Mucosa of descending colon (tissue), 3 donors: ENCODE measurements at places on chromosomes 4 and X. TPM values are rescaled to one million over a fixed set of nuclear protein-coding genes. Genes with fewer than 3 reads are reported as not detected.

DNA sequence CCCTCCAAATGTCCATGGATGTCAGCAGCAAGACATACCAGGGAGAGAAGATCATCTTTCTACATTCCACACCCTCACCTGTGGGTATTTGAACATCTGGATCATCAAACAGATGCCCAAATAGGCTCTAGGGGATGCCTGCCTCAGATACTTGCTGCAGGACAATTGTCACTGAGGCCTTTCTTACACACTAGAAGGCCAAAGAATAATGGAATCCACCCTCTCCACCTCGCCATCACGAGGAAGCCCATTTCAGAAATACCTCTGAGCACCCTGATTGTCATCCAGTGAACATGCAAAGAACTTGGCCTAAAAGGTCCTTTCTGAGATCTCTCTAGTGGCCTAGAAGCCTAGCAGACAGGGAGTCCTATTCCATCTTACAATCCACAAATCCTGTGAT, 6.9 kb upstream of the KIAA1210 start:
- DNase-seq, result no peak

- DNase-seq, result no peak
Observed at GRCh38 chr4:37486166-37486565, 200.0 kb downstream of the RELL1 start.

Gene STATH
- not detected for total RNA-seq

Gene FAM50A
- total RNA-seq, result 65.1 TPM

- DNase-seq, result no peak
Observed at GRCh38 chrX:5054852-5055251, 1173.8 kb downstream of the NLGN4X start.

DNA sequence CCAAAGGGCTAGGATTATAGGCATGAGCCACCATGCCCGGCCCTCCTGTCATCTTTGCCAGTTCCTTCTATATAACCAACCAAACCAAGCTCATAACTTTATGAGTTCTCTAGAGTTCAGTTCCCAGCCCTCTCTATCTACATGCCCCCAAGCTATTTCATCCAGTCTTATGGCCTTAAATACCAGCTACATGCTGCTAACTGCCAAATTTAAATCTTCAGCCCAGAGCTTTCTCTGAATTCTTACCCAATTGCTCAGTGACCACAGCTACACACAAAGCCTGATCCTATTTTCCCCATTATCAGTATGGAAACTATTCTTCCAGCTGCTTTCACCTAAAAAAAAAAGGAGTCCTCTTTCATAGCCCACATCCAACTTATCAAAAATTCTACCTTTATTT, 23.1 kb downstream of the TMEM184C start:
- DNase-seq, result no peak

DNA sequence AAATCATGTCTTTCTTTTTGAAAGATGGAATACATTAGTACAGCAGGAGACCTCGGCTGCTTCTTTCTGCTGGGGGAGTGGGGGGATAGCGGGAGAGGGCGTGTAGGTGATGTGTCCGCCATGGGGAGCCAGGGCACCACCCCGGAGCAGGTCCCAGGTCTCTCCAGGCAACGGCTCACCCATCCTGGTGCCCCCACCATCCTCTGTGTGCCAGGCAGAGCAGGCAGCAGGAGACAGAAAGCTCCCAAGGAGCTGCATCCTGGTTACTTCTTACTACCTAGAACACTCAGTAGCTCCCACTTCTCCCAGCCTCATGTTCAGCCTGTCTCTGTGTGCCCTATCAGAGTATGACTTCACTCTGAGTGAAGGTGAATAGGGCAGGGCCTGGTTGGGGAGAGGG, 23.6 kb downstream of the TNIP2 start:
- no peak for DNase-seq

DNA sequence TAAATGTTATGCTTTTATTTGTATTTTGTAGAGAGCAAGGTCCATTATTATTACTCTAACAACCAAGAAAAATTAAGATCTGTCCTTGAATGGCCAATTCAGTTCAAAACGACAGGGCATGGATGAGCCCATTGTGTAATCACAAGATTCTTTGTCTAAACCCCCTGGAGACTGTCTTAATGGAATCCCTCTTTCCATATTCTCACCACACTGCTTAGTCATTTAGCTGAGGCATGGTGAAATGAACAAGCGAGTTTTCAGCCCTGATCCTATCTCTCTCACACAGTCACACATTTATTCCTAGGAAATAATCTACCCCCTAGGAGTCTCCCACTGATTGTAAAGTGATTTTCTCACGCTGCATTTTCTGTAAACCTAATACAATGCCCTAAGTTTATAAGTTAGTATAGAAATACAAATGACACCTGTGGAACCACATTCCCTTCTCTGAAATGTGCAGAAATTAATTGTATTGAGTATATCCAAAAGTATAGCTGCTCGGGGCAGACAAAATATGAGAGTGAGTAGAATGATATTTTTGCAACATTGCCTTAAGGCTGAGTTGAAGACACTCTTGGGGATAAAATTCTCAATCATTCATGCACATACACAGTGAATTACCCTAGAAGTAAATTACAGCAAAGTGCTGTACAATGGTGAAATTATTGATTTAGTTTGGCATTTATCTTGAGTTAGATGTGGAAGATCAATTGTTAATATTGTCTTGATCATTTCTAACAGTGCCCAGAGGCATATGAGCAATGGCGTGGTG, 119.7 kb upstream of the PCDH7 start:
- DNase-seq, result no peak

DNA sequence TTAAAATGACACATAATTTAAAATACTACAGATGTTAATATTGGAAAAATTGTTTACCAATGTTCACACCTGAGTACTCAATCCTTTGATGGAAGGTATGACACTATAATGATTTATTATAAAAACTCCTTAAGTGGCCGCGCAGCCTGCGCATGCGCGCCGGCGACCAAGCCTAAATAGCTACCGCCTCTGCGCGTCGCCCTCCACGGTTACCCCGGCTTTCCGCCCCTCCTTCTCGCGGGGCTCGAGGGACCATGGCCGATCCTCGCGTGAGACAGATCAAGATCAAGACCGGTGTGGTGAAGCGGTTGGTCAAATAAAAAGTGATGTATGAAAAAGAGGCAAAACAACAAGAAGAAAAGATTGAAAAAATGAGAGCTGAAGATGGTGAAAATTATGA, 170.2 kb downstream of the DMD start:
- DNase-seq, result no peak

- no peak for DNase-seq
Observed at GRCh38 chr4:155530857-155531256, 135.8 kb upstream of the GUCY1A1 start.

DNA sequence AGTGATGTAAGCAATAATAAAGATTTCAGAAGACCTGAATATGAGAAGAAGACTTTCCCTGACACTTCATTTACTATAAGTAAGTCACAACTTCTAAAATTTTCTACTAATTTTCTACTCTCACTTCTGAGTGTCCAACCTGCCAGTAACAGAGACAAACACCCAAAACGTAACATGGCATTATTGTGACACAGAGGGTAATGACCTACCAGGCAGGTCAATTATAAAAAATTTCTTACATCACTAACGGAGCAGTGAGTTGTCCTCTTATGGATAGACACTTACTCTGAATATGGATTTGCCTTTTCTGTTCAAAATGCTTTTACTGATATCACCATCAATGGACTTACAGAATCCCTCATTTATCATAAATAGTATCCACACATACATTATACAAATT, 405.9 kb upstream of the MAGEB16 start:
- DNase-seq, result no peak

Gene C1GALT1C1
- 24.3 TPM for total RNA-seq
